ENCODE measurements at places on chromosomes 11 and 22. TPM values are rescaled to one million over a fixed set of nuclear protein-coding genes. Genes with fewer than 3 reads are reported as not detected.

GRCh38 chr11:130615561-130615960 lies 167.1 kb downstream of the ADAMTS15 start:
- DNase-seq, result no peak

DNA sequence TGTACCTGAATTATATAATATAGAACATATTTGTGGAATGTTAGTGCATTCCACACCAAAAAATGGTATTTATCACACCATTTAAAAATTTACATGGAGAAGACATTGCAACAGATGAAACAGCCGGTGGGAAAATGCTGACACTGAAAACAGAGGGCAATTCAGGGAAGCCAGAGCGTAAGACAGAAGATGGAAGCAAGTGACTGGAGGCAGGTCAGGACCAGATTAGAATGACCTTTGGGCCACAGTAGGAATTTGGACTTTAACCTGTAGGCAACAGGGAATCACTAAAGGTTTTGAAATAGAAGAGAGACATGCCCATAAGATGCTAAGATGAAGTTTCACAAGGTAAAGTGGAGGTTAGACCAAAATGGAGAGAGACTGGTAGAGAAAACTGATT lies 60.5 kb downstream of the METTL15 start:
- no peak for DNase-seq

DNA sequence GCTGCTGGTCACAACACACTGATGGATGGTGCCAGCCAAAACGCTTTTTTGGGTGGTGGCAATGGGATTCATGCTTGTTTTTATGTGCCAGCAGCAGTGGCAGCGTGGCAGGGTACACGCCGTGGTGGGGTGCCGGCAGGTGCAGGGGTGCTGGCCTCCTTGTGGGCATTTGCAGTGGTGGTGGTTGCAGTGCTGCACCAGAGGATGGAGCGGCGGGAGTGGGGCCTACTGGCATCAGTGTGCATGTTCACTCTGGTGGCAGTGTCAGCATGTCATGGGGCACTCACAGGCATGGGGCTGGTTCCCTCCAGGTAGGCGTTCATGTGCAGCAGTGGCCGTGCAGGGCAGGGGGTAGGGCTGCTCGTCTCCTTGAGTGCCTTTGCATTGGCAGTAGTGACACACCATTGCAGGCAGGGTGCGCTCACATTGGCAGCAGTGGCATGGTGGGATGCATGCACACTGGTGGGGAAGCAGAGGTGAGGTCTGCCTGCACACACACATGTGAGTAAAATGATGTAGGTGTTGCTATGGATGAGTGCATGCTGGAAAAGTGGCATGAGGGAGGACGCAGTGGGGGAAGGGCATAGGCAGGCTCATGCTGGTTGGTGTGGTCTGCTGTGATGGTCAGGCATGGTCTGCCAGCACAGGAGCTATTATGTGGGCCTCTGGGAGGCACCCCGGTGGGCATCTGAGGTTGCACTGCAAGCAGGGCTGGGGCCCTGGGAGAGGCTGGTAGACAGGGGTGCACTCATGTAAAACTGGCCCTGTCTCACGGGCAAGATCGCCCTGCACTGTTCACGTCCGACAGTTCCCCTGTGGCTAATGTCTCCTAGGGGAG lies 29.9 kb downstream of the CCDC15 start:
- no peak for DNase-seq

- no peak for DNase-seq
Observed at GRCh38 chr11:16013649-16014275, 342.6 kb downstream of the SOX6 start.

- no peak for DNase-seq
Observed at GRCh38 chr11:10975287-10975721, 117.5 kb upstream of the ZBED5 start.

- DNase-seq, result no peak
Observed at GRCh38 chr11:705646-706438, at the start of gene EPS8L2. Gene EPS8L2 (plus strand): TSS chr11:706231. CDS start chr11:709408, 3,177 bp downstream.

- no peak for DNase-seq
Observed at GRCh38 chr11:65617990-65618751, 2.6 kb downstream of the PCNX3 start.

- peak; percentile 36 for DNase-seq
Observed at GRCh38 chr22:50444663-50445062, 30.2 kb downstream of the SBF1 start.

- DNase-seq, result no peak
Observed at GRCh38 chr11:27965559-27965958, 142.4 kb downstream of the KIF18A start.

Gene NPAS4
- 2.4 TPM for total RNA-seq

Gene HSPB2
- not detected for total RNA-seq

Gene AGBL2
- 1.2 TPM for total RNA-seq
